ENCODE measurements at places on chromosomes 11 and 22.

DNA sequence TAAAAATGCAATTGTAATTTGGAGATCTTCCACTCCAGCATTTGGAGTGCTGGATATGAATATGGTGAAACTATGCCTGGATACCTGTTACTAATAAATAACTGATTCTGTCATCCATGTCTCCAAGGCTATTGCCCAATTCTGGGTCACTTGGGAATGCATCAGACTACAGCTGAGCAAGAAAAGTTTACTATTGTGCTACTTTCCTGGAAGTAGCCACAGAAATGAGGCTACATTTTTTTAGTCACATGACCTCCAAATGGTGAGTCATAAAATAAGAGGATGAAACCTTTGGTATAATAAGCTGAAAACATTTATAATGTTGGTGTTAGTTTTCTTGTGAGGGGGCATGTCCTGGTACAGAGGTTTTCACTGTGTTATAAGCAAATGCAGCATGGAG is 44.4 kb downstream of the DCDC1 start:
- DNase-seq = peak; percentile 65

DNA sequence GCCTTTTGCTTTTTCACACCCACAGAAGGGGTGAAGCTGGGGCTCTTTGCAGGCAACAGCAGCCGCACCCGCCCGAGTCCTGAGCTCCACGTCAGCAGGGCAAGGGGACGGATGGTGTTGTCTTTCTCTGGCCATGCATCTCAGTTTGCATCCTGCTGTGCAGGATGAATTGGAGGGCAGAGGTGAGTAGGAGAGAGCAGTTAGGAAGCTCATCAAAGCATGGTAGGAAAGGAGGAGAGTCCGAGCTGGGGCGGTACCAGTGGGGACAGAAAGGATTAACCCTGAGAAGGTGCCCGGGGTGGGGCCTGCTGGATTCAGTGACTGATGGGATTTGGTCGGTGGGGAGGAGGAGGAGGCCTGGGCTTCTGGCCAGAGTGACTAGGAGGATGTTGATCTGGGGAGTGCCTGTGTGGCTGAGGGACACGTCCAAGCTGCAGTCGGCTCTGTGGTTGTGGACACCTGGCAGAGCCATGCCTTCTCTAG is 14.6 kb downstream of the FAM83F start:
- no peak for DNase-seq

DNA sequence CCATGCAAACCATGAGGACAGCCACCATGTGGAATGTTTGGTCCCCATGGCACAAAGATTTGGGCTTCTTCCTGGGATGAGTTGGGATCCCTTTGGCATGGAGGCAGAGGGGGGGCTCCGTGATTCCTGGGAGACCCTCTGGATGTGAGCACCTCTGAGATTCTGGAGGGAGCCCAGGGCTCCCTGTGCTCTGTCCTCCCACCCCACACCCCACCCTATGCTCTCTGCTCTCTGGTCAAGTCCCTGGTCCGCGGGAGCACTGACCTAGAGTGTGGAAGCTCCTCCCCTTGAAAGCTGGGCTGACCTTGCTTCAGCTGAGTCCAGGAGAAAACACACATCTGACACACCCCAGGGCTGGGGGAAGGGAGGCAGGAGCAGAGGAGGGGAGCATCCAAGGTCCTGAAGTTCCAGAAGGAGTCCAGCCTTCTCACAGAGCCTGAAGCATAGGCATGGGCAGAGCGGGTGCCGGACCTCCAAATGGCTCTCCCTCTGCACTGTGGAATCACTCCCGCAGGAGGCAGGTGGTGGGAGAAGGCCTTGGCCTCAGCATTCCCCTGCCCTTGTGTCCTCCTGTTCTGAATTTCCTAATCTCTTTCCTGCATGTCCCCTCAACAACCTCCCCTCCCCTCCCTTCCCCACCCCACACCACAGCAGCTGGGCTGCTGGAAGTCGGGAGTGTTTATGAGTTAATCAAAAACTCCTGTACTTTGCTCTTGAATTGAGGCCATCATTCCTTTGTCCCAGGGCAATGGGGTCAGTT is 25.7 kb upstream of the OAF start:
- DNase-seq = no peak

- DNase-seq = no peak
Observed at GRCh38 chr11:73648571-73649046, 2.2 kb downstream of the PLEKHB1 start.

DNA sequence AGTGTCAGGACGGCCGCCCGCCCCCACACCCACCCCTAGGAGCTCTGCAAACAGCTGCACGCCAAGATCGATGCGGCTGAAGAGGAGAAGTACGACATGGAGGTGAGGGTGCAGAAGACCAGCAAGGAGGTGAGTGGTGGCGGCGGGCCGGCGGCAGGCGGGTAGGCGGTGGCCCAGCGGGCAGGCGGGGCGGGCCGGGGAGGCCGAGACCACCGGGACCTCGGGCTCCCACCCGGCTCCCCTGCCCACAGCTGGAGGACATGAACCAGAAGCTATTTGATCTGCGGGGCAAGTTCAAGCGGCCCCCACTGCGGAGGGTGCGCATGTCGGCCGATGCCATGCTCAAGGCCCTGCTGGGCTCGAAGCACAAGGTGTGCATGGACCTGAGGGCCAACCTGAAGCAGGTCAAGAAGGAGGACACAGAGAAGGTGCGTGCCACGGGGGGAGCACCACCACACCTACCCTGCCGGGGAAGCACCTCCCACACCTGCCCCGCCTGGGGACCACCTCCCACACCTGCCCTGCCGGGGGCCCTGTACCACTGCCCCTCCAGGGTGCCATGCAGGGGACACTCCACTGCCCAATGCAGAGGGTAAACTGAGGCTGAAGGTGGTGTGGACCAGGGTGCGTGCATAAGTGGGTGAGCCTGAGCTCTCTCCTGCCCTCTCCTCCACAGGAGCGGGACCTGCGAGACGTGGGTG is 2.1 kb downstream of the TNNI2 start:
- no peak for DNase-seq

GRCh38 chr11:2092956-2093412 is 46.2 kb downstream of the IGF2 start:
- DNase-seq = peak; percentile 82

Data from NCI-H226 (cell line).